C1 segment of cervical spinal cord (tissue), 14 donors: ENCODE measurements at places on chromosomes 7 and 10.

GRCh38 chr7:786472-787255 is 45.6 kb upstream of the SUN1 start:
- DNase-seq: peak; percentile 33

- peak; percentile 37 for DNase-seq
Observed at GRCh38 chr10:64037071-64037661, 516.0 kb downstream of the REEP3 start.

DNA sequence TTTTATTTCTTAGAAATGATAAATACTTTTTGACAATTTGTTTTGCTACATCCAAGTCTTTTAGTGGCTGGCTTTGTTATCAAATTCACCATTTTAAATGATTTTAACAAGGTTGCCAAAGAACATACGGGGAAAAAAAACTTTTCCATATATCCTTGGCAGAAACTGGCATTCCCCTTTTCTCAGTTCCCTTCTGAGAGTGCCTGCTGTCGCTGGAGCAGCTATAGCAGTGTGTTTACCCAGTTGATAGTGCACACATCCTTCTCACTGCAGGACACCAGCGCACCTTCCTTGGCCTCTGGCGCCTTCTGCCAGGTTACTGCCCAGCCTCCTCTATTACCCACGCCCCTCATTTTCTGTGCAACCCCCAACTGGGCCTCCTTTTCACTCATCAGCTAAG is 94.1 kb downstream of the ALOX5 start:
- DNase-seq: no peak

DNA sequence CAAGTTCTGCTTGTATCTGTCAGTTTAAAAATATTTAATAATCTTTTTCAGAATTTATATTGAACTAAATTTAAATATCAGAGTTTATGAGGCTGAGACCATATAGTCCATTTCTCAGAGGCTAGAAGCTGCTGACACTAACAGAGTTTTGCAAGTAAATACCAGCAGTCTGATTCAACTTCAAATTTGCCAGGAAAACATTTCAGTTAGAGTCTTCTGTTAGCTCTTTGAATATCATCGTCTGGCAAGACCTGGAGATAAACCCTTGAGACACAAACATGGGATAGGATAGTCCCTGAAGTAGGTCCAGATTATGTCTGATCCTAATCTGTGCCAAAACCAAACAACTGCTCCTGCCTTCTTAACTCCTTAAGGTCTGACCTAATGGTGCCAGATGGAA is 472.8 kb upstream of the STEAP1 start:
- DNase-seq: no peak

DNA sequence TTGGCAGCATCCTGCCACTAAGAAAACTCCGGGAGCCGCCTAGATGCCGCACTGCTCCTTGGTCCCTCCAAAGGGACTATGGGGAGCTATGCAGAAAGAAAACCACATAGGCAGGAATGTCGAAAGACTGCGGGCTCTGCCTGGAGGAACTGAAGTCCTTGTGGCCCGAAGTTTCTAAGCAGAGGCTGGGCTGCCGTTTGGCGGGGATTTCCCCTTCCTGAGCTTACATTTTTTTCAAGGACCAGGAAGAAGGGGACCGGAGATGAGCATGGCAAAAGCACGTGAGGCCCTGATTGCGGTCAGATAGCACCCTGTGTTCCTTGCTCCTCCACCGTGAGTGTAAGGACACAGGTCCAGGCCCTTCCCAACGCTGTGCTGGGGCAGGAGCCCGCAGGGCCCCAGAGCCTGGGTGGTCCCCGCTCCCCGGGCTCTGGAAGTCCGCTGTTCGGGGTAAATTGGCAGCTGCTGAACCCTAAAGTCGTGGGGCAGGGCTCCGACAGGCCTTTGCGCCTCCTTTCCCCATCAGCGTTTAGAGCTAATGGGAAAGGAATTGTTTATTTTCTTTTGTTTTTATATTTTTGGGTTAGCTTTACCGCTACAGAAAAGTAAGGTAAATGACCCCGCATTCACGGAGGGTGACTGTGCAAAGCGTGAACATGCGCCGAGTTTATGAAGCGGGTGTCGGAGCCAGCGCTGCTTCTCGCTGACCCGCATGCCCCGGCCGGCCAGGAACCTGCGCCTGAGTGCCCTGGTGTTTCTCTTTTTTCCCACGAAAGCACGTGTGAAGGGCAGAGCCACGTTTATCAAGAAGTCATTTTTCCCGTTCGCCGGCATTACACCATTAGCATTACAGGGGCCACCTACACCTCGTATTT is 356.5 kb upstream of the ZNF32 start:
- no peak for DNase-seq
